ENCODE measurements at places on chromosomes 7 and 10. TPM values are rescaled to one million over a fixed set of nuclear protein-coding genes. Genes with fewer than 3 reads are reported as not detected.

The MOGAT3 gene
- total RNA-seq = not detected

The SUN1 gene
- 143 TPM for total RNA-seq

The DIP2C gene
- 13.9 TPM for total RNA-seq

The COX19 gene
- 15.2 TPM for total RNA-seq

- no peaks in the 10 kb centered on the region for H3K36me3 ChIP-seq
- peaks cover 38% of the 10 kb centered on the region for H3K4me1 ChIP-seq
- no peak overlapping the region for H3K4me3 ChIP-seq
- no peak for DNase-seq
Observed at GRCh38 chr7:55095672-55096071, 76.9 kb downstream of the EGFR start.

DNA sequence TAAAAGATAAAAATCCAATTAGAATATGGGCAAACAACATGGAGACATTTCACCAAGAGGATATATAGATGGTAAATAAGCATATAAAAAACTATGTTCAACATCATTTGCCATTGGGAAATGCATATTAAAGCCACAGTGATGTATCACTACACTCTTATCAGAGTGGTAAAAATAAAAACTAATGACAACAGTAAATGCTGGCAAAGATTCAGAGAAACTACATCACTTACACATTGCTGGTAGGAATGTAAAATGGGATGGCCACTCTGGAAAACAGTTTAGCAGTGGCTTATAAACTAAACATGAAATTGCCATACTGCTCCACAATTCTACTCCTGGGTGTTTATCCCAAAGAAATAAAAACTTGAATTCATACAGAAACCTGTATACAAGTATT, 59.2 kb downstream of the CROT start:
- H3K36me3 ChIP-seq = no peaks in the 10 kb centered on the region
- DNase-seq = no peak
- no peaks in the 10 kb centered on the region for H3K27me3 ChIP-seq

- no peak overlapping the region for H3K4me3 ChIP-seq
- DNase-seq = no peak
- no peaks in the 10 kb centered on the region for H3K4me1 ChIP-seq
- no peak overlapping the region for H3K27ac ChIP-seq
- H3K36me3 ChIP-seq = no peaks in the 10 kb centered on the region
- H3K27me3 ChIP-seq = no peaks in the 10 kb centered on the region
Observed at GRCh38 chr10:2556883-2557282, 510.5 kb upstream of the PFKP start.

- DNase-seq = peak; percentile 79
- H3K4me1 ChIP-seq = peaks cover 8% of the 10 kb centered on the region
- no peaks in the 10 kb centered on the region for H3K27me3 ChIP-seq
- peak overlapping the region; percentile 64 for H3K27ac ChIP-seq
- no peak overlapping the region for H3K4me3 ChIP-seq
Observed at GRCh38 chr7:151038951-151039849, 9.1 kb upstream of the ASIC3 start.

GRCh38 chr10:80583685-80584084, 46.0 kb downstream of the SH2D4B start:
- no peak overlapping the region for H3K4me3 ChIP-seq
- no peaks in the 10 kb centered on the region for H3K4me1 ChIP-seq
- DNase-seq = no peak
- H3K36me3 ChIP-seq = no peaks in the 10 kb centered on the region
- H3K27me3 ChIP-seq = no peaks in the 10 kb centered on the region

- DNase-seq = no peak
- no peaks in the 10 kb centered on the region for H3K27me3 ChIP-seq
- H3K27ac ChIP-seq = no peak overlapping the region
Observed at GRCh38 chr7:121404348-121404747, 8.2 kb upstream of the FAM3C start.

- H3K27me3 ChIP-seq = no peaks in the 10 kb centered on the region
- peaks cover 5% of the 10 kb centered on the region for H3K4me1 ChIP-seq
- DNase-seq = no peak
- H3K36me3 ChIP-seq = no peaks in the 10 kb centered on the region
- H3K27ac ChIP-seq = no peak overlapping the region
Observed at GRCh38 chr10:5913736-5914135, 23.7 kb downstream of the FBH1 start.

DNA sequence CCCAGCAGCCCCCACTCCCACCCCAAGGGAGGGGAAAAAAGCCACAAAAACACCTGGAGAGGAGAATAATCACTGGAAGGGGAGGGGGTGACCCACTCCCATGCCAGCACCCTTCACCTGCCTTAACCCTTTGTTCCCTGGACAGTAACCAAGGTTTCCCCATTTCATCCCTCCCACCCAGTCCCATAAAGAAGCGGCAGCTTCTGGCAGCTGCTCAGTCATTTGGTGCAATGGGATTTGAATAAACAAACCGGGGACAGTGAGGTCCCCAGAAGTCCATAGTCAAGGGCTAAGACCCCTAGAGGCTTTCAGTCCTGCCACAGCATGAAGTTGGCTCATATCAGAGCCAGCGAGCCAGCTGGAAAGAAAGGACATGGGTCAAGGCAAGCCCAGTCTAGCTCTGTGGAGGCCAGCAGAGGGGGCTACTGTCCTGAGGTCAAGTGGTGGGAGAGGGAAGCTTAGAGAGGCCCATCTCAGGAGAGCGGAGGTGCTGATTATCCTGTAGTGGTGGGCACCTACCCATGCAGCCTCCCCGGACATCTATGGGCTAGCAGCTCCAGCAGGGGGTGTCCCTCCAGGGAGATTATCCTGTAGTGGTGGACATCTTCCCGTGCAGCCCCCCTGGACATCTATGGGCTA, 58.9 kb upstream of the LBX1 start:
- DNase-seq = no peak
- H3K27me3 ChIP-seq = no peaks in the 10 kb centered on the region
- H3K4me1 ChIP-seq = peaks cover 3% of the 10 kb centered on the region
- H3K27ac ChIP-seq = no peak overlapping the region

DNA sequence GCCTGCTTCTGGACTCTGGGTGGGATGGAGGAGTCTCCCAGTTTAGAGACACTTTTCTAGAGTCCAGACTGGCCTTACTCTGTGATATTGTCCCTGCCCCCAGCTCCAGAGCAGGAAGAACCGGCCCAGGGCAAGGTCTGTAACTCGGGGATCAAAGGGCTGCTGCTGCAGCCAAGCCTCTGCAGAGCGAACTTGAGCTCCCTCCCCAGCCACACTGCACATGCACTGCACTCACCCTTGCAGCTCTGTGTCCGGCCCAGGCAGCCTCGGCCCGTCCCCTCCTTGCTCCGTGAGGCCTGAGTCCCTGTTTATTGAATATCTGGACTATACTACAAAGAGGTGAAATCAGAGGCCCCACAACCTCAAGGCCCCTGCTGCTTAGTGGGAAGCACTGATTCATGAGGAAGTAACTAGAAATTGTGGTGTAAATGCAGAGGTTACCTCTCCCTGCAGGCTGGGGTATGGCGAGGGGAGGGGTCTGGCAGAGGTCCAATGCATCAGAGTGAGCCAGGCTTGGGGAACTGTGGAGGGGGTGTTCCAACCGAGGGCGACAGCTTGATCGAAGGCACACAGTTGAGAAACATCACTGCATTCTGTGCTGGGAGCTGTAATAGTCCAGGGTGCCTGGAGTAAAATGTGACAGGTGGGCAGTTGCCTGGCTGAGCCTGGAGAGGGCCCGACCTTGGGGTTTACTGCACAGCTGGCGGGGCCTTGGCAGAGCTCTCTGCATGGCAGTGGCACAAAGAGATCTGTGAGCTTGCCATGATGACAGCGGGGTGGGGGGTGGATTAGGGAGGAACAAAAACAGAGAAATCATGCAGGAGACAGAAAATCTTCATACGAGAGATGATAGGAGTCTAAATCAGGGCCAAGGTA, 49.1 kb downstream of the AOC1 start:
- DNase-seq = no peak
- H3K4me1 ChIP-seq = no peaks in the 10 kb centered on the region
- H3K27me3 ChIP-seq = no peaks in the 10 kb centered on the region
- H3K36me3 ChIP-seq = no peaks in the 10 kb centered on the region
- no peak overlapping the region for H3K27ac ChIP-seq
- H3K4me3 ChIP-seq = no peak overlapping the region

DNA sequence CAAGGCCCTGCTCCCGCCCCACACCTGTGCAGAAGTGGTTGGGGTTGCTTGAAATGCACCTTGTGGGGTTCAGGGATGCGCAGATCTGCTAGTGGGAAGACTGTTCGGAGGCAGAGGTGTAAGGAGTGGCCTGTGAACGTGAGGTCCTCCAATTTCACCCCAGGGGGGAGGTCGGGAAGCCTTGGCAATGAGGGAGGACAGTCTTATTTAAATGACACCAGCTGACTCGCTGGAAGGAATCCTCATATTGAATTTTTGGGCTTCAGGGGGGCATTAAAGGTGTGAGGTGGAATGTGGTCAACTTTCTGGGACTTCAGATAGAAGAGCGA, 218.8 kb upstream of the CELF2 start:
- H3K27ac ChIP-seq = peak overlapping the region; percentile 79
- no peak for DNase-seq
- H3K4me1 ChIP-seq = peaks cover 14% of the 10 kb centered on the region
- no peaks in the 10 kb centered on the region for H3K36me3 ChIP-seq
- peak overlapping the region; percentile 13 for H3K4me3 ChIP-seq

- peaks cover 4% of the 10 kb centered on the region for H3K4me1 ChIP-seq
- H3K27ac ChIP-seq = no peak overlapping the region
- no peak for DNase-seq
- no peak overlapping the region for H3K4me3 ChIP-seq
- no peaks in the 10 kb centered on the region for H3K27me3 ChIP-seq
Observed at GRCh38 chr10:94219829-94220228, 142.9 kb downstream of the NOC3L start.

DNA sequence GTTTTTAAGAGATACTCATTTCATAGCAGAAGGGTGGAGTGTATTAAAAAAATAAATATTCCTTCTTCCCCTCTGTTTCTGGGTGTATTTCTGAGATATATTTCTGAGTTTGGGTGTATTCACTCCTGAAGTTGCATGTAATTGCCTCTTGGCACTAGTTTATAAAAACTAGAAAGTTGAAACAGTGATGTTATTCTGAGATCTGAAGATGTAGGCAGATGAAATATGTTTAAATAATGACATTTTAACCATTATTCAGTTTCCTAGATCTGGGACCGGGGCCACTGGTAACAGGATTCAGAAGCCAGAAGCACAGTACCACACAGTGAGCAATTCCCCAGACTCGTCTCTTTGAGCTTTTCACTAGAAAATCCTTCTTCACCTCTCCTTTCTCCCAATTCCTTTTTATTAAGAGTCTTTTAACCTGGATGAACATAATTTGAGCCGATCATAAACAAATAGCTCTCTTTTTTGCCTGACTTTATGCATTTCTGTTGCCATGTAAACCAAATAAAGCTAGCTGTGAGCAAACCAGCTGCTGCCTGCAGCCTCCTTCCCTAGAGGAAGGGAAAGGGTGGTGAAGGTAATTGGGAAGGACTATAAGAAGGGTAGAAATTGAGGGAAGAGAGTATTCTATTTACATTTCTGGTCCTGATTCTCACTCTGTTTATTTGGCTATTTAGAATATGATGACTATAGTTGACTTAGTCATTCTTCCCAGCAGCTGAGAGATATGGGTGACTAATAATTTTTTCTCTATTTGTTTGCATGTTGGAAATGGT, 101.8 kb upstream of the STRIP2 start:
- H3K27ac ChIP-seq = no peak overlapping the region
- H3K27me3 ChIP-seq = no peaks in the 10 kb centered on the region
- DNase-seq = no peak
- no peak overlapping the region for H3K4me3 ChIP-seq
- H3K36me3 ChIP-seq = no peaks in the 10 kb centered on the region
- H3K4me1 ChIP-seq = no peaks in the 10 kb centered on the region

DNA sequence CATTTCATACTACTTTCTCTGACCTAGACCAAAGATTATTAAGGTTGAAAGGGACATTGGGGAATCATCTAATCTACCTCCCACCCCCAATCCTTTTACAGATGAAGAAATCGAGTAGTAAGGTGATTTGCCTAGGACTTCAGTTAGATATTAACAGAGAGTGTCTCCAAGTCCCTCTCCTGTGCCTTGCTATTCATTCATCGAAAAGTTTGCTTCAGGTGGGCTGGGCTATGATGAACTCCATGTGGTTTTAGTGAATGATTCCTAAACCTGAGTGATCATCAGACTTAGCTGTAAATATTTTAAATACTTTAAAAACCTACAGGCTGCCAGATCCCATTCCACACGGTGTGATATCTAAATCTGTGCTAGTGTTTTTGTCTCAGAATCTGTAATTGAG, 259.4 kb upstream of the SORCS1 start:
- H3K4me1 ChIP-seq = no peaks in the 10 kb centered on the region
- H3K27ac ChIP-seq = no peak overlapping the region
- no peaks in the 10 kb centered on the region for H3K36me3 ChIP-seq
- DNase-seq = no peak
- H3K4me3 ChIP-seq = no peak overlapping the region
- no peaks in the 10 kb centered on the region for H3K27me3 ChIP-seq

- peak overlapping the region; percentile 71 for H3K27ac ChIP-seq
- peaks cover 11% of the 10 kb centered on the region for H3K4me1 ChIP-seq
- no peaks in the 10 kb centered on the region for H3K36me3 ChIP-seq
Observed at GRCh38 chr7:50068850-50069551, 24.0 kb downstream of the ZPBP start.

- no peak overlapping the region for H3K27ac ChIP-seq
- no peak overlapping the region for H3K4me3 ChIP-seq
- no peak for DNase-seq
- H3K4me1 ChIP-seq = no peaks in the 10 kb centered on the region
- no peaks in the 10 kb centered on the region for H3K36me3 ChIP-seq
- H3K27me3 ChIP-seq = no peaks in the 10 kb centered on the region
Observed at GRCh38 chr10:110323503-110323902, 18.8 kb upstream of the SMNDC1 start.

DNA sequence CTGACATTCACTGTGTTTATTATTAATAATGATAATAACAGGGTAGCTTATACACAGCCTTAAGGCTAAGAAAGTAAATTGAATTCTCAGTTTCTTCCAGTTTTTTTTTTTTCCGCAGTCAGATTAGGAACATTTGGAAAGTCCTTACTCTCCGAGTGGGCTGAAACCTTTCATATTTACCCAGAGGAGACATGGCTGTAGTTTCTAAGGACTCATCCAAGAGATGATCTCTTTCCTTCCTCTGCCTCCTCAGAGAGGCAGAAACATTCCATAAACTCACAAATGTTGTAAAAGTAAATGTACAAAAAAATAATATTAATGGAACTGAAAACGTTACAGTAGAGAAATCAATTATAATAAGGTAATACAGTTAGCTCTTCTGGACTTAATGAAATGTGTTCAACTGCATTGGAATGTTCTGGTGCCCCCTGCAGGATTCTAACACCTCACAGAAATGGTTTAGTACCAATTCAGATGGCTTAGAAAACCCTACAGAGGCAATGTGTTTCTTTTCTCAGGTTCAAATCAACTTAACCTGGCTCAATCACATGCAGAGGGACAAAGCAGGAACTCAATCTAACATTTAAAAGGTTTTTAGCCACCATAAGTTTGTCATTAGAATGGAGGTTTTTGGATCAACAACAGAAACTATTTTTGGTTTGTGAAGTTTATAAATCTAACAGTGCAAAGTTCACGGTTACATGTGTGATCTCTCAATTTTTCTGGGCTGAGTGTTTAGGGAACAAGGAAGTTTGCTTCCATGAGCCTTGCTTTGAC, 71.7 kb downstream of the ICA1 start:
- H3K4me1 ChIP-seq = no peaks in the 10 kb centered on the region
- no peaks in the 10 kb centered on the region for H3K36me3 ChIP-seq
- no peak overlapping the region for H3K4me3 ChIP-seq
- DNase-seq = peak; percentile 60

- H3K27ac ChIP-seq = no peak overlapping the region
- H3K4me3 ChIP-seq = no peak overlapping the region
- H3K27me3 ChIP-seq = no peaks in the 10 kb centered on the region
- H3K36me3 ChIP-seq = no peaks in the 10 kb centered on the region
Observed at GRCh38 chr10:34615770-34616169, 199.3 kb downstream of the PARD3 start.

GRCh38 chr7:56019501-56019900, 31.7 kb downstream of the PSPH start:
- H3K27me3 ChIP-seq = no peaks in the 10 kb centered on the region
- H3K27ac ChIP-seq = no peak overlapping the region
- H3K36me3 ChIP-seq = no peaks in the 10 kb centered on the region
- no peak overlapping the region for H3K4me3 ChIP-seq
- no peak for DNase-seq

Data from ovary (tissue), 10 donors.